Cerebellar cortex (tissue), 1 donor: ENCODE measurements at places on chromosomes 4 and X.
A peak's percentile ranks its signal among the peaks of the same experiment; 100 is the strongest.

DNA sequence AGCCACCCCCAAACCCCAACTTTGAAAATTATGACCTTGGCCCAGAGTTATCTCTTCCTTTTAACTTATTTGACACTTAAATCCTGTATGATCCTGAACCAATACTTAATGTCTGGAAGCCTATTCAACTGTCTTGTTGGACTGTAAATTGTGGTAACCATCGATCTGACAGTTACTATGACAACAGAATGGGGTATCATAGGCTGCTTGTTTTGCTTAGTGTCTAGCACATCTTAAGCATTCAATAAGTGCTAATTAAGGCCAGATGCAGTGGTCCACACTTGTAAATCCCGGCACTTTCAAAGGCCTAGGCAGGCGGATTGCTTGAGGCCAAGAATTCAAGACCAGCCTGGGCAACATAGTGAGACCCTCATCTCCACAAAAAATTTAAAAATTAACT lies 175.0 kb downstream of the APBB2 start:
- DNase-seq = no peak

DNA sequence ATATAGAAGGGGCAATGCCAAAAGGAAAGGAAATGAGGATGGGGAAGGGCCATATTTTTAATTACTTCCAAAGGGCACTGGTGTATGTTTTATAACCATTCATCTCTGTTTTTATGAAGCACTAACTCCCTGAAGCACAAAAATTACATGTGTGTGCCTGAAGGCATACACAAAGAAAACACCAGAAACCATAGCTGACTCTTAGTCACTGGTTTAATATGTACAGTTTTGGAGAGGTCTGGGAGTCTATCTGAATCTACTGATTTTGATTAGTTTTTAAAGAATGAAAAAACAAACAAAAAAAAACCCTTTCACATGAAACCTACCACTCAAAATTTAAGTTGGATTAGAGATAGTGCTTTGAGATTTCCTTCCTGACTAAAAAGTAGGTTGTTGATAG lies 438.7 kb downstream of the RPA4 start:
- no peak for DNase-seq

- DNase-seq = no peak
Observed at GRCh38 chrX:151676196-151676595, 19.1 kb upstream of the PRRG3 start.

DNA sequence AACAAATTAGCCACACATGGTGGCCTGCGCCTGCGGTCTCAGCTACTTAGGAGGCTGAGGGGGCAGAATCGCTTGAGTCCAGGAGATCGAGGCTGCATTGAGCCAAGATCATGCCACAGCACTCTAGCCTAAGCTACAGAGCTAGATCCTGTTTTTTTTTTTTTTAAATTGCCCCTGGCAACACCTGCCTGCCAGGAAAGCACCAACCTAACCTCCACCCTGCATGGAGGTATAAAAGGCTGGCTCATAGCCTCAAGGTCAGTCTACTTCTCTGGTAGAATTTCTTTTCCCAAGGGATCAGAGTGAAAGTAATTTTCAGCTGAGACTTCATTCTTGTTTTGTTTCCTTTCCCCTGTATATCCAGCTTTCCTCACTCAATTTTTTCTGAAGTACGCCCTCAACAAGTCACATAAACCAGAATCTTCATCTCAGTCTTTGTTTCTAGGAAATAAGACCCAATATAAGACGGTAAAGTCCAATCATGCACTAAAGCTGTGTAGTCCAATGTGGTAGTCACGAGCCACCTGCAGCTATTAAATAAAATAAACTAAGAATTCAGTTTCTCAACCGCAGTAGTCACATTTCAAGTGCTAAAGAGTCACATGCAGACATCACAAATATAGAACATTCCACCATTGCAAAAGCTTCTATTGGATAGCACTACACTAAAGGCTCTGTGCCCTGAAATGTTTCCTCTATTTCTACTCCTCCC lies 113.3 kb downstream of the HPGD start:
- no peak for DNase-seq

- no peak for DNase-seq
Observed at GRCh38 chr4:185925910-185926360, 113.9 kb upstream of the SORBS2 start.

DNA sequence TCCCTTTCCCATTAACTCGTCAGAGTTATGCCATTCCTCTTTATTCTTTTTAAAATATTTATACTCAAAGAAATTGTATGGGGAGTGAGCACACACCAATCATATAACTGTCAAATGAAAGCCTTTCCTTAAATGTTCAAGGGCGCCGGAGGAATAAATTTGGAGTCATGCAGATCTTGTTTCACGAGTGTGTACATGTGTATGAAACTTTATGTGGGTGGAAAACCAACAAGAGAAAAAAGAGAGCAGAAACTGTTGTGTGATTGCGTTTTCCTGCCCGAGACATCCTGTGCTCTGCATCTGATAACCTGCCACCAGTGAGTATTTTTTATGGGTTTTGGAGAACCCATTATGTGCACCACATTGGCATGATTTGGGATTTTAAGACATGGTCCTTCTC lies 88.3 kb downstream of the FHDC1 start:
- no peak for DNase-seq

- no peak for DNase-seq
Observed at GRCh38 chr4:81256059-81256970, 41.3 kb upstream of the PRKG2 start.

DNA sequence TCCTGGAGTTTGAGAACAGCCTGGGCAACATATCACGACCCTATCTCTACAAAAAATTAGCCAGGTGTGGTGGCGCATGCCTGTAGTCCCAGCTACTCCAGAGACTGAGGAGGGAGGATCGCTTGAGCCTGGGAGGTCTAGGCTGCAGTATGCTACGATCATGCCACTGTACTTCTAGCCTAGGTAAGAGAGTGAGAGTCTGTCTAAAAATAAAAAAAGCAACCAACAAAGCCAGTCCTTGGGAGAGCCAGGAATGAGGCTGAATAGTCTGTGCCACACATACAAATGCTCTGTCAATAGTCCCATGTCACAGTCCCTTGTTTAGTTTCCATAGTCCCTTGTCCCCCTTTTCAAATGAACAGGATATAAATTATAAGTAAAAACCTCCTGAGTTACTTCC lies 19.3 kb upstream of the PRSS48 start:
- no peak for DNase-seq

DNA sequence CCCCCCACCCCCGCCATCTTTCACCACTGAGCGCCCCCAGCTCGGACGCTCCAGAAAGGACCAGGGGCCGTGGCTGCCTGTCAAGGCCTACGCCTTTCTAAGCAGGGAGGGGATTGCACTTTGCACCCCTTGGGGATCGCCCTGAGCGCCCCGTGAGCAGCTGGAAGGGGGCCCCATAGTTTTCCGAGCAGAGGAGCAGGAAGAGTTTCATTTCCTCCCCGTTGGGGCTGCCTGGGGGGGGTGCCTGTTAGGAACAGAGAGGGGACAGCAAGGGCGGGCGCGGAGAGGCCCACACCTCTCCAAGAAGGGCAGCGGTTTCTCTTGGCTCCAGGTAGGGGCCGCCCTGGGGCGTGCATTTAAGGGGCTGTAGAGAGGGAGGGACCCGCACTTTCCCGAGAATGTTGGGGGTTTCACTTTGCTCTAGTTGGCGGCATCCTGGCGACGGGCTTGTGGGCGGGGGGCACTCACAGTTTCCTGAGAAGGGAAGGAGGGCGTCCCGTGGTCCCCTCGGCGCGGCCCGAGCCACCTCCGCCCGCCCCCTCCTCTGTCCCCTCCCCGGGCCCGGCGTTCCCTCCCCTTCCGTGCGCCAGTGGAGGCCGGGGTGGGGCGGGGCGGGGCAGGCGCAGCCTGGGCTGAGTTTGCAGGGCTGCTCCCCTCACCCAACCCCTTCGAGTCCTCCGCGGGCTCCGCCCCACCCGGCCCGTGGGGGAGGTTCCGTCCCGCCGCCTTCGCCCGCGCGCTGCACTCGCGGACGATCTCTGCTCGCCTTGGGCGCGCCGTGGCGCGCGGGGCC lies 82.3 kb upstream of the CD99 start:
- DNase-seq = peak; percentile 68

- DNase-seq = no peak
Observed at GRCh38 chrX:45006002-45006800, 133.2 kb downstream of the KDM6A start.

- DNase-seq = peak; percentile 75
Observed at GRCh38 chr4:118865091-118865708, 23.5 kb upstream of the SYNPO2 start.

DNA sequence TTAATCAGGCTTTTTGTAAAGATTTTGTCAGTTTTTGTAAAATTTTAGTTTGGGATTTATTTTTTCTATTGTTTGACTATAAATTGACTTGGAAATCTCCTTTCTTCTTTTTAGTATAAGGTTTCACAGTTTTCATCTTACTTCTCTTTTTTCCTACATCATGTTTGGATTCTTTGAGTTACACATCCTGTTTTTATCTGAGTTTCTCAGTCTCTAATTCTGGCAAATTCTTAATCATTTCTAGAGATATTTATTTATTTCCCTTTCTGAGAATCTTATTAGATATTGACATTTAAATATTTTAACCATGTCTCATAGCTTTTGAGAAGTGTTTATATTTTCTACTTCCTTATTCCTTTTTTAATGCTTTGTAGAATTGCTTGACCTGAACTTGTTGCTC lies 20.7 kb downstream of the USP53 start:
- no peak for DNase-seq

- no peak for DNase-seq
Observed at GRCh38 chrX:143674926-143675325, 39.0 kb upstream of the SLITRK4 start.

- peak; percentile 54 for DNase-seq
Observed at GRCh38 chrX:52574416-52575275, 57.8 kb upstream of the XAGE1B start.

DNA sequence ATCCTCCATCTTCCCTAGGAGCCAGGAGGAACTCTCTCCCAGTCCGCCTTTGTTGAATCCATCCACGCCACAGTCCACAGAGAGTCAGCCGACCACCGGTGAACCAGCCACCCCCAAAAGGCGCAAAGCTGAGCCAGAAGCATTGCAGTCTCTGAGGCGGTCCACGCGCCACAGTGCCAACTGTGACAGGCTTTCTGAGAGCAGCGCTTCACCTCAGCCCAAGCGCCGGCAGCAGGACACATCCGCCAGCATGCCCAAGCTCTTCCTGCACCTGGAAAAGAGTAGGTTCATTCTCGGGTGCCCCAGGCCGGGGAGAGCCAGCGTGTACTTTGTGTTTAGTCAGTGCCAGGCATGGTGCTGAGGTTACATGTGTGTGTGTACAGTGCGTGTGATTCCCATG lies 7.4 kb downstream of the MSL3 start:
- no peak for DNase-seq

DNA sequence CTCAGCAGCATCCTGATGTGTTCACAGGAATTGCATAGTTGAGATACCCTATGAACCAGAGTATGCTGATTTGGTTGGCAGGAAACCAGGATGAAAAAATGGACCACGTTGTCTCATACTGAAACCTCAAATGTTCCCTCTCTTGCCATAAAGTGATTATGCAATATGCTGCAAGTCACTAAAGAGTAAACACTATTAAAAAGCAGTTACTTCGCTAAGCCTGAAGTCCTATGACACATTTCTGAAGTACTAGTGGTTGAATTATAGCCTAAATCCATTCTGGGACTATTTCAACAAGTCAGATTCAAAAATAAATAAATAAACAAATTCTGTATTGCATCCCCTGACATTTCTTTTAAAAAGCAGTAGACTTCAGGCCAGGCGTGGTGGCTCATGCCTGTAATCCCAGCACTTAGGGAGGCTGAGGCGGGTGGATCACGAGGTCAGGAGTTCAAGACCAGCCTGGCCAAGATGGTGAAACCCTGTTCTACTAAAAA lies 106.0 kb upstream of the NAP1L5 start:
- DNase-seq = no peak

DNA sequence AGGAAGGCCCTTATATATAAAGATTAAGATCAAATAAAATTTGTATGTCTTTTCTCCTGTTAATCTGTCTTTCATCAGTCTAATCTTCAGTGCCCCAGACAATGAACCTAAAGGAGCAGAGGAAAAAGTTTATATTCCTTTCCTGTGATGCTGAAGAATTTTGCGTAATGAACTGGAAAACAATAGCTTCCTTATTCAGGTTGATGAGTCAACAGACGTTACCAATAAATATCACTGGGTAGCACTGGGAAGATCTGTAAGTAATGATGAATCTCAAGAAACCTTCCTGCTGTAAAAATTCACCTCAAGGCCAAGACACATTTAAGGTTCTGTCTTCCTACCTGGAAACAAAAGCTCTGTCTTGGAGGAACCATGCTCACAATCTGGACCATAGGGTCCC lies 25.5 kb downstream of the CDKN2AIP start:
- no peak for DNase-seq

DNA sequence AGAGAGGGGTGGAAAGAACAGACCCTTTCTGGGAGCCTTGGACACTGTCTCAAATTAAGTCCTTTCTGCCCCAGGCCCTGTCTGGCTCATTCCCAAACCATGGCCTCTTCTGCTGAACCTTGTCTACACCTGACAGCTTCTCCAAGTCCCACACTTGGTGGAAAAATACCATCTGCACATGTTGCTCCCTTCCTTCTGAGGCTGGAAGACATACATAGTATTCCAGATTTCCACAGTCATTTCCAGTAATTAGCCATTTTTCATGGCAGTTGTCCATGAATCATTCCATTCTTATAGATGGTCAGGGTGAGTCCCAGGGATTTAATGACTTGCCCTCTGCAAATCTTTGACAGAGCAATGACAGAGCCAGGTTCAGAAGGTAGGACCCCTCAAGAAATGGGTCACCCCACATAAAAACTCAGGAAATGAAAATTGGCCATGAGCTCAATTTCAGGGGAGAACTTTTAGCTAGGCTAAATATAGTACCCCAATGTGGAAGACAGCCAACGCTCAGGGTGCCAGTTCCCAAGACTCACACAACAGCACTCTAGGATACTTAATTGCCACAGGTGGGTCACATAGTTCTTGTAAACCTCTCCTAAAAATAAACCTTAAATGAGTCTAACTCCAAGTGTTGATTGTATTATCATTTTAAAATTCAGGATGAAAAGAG lies 16.2 kb upstream of the DAPP1 start:
- DNase-seq = no peak

- no peak for DNase-seq
Observed at GRCh38 chr4:64713256-64713840, 304.1 kb upstream of the TECRL start.

DNA sequence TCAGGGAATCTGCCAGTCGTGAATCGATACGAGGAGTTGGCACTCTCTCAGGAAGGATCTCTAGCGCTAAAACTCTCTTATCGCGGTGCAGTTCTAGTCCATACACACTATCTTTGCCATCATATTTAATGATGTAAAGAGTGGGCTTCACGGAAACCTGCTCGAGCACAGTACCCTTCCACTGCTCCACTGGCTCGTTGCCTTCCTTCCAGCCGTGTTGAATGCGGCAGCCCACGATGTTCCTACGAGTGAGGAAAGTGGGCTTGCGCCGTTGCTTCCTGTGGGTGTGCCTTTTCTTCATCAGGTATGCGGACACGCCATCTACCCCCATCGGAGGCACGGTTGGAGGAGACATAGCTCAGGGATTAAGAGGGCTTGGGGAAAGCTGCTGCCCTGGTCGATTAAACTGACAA lies 661 bp downstream of the SPIN4 start:
- no peak for DNase-seq
